ENCODE measurements at places on chromosomes 12 and 14.

DNA sequence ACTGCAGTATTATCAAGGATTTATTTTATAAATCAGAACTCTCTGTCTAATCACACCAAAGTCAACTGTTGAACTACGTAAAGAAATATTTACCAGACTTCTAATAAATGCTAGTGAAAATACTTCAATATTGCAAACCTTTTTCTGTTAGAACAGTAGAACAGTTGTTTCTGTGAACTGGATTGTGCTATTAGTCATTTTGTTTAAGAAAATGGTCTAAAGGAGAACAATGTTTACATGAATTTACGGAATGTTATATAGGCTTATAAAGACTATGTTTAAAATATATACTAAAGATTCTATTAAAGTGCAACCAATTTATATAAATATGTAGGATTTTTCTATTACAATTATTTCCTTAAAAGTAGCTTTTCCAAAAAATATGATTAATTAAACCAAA lies 471.4 kb downstream of the FSCB start:
- no peak for DNase-seq

DNA sequence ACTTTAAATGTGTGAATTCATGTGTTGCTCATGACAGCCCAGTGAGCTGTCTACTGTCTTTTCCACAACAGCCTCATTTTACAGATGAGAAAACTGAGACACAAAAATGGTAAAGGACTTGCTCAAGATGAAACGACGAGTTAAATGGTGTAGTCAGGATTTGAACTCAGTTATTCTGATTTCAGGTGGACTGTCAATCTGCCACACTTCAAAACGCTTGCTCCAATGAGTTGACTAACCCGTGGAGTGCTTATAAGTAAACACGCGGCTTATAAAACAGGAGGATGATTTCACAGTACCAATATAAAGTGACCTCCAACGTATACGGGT lies 652 bp upstream of the POLE2 start:
- no peak for DNase-seq

DNA sequence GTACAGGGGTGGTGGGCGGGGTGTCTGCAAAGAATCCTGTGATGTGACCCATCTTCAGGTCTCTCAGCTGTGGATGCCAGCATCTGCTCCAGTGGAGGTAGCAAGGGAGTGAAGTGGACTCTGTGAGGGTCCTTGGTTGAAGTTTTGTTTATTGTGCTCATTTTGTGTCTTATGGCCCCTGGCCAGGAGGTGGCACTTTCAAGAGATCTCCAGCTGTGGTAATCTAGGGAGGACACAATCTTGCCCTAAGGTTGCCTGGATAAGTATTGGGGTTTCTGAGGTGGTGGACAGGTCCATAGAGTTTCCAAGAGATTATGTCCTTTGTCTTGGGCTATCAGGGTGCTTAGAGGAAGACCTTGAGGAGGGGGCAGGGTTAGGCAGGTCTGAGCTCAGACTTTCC lies 260.7 kb downstream of the CCDC59 start:
- no peak for DNase-seq

DNA sequence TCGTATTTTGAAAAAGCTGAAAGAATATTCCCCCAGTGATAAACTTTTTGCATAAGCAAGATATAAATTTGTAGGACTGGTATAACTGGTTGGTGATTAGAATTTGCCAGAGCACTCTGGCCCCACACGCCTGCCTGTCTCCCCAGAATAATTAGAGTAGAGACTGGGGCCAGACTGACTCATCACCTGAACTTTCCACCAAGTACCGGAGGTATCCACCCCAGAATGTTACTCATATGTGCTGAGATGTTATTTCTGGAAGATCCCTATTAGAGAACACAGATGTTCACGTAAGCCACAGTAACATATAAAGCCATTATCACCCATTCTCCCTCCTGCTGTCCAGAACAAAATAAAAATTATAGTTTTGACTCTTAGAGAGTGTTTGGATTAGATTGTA lies 49.5 kb upstream of the PIWIL1 start:
- no peak for DNase-seq

DNA sequence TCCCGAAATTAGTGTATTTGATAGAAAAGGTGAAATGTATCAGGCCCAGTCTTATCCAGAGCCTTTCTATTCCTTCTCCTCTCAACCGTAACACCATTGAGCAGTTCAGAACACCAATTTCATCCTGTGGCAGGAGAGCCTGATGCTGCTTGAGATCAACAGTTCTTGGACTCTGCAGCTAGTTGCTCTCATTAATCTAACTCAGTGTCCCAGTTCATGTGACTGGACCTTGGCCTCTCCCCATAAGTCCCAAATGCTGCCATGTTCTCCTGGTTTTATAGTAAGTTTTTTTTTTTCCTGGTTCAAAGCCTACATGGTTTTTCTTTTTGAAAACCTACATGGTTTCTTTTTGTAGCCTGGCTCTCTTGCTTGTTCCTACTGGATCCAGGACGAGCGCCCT lies 293.9 kb downstream of the ITPR2 start:
- DNase-seq: no peak

DNA sequence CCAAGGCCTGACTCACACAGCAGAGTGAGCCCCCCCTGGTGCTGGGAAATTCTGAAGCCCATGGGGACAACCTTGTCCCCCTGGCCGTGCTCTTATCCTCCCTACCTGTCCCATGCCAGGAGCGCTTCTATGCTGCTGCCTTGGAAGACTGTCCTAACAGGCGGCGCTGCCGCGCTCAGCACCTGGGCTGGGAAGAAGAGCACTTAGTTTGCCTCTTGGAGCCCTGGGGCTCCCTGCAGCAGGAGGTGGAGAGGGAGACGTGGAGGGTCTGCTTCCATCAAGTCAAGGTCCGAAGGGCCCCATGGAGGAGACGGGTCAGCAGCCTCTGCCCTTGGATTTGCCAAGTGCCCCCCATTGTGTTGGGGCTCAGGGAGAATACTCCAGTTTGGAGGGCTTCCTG lies 300.5 kb downstream of the CACNA1C start:
- no peak for DNase-seq

DNA sequence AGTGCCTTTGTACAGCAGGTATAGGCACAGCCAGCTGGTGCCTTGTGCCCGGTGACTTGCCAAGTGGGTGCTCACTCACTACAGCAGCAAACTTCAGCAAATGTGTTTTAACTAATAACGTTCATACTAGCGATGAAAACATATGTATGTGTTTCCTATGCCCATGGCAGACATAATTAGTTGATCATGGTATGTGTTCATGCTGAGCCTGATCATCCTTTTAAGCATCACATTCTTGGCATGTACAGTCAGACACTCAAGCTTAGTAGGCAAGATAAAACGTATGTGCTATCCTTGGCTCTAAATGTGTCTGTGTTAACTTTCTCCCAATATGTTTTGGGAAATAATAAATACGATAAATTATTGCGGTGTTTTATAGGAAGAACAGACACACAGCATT lies 55.6 kb downstream of the RASSF8 start:
- DNase-seq: no peak

DNA sequence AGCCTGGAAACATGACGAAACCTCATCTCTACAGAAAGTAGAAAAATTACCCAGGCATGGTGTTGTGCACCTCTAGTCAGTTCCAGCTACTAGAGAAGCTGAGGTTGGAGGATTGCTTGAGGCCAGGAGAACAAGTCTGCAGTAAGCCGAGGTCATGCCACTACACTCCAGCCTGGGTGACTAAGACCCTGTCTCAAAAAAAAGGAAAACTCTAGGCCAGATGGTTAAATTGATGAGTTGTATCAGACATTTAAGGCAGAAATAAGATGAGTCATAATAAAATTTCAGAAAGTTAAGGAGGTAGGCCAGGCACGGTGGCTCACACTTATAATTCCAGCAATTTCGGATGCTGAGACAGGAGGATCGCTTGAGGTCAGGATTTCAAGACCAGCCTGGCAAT lies 10.7 kb downstream of the EIF2S1 start:
- no peak for DNase-seq

GRCh38 chr12:20476551-20476950 lies 108.2 kb downstream of the PDE3A start:
- no peak for DNase-seq

DNA sequence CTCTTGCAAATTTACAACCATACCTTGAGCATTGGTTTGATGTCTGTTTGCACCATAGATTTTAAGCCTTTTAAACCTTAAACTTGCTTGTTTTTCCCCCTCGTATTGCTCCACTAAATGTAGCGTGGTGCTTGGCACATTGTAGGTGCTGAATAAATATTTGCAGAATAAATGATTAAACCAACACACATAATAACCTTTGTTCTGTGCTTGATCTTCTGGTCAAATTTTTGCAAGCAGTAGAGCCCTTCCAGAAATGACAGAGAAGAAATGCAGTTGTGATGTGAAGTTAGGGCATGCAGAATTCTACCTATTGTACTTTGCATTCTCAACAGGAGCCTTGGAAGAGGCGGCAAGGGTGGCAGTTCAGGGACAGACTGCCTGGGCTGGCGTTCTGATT lies 394.4 kb upstream of the TBX3 start:
- no peak for DNase-seq

- DNase-seq: no peak
Measured at GRCh38 chr12:26633591-26634210, 199.3 kb downstream of the ITPR2 start.

GRCh38 chr12:94730847-94731246 lies 80.5 kb upstream of the TMCC3 start:
- DNase-seq: no peak

DNA sequence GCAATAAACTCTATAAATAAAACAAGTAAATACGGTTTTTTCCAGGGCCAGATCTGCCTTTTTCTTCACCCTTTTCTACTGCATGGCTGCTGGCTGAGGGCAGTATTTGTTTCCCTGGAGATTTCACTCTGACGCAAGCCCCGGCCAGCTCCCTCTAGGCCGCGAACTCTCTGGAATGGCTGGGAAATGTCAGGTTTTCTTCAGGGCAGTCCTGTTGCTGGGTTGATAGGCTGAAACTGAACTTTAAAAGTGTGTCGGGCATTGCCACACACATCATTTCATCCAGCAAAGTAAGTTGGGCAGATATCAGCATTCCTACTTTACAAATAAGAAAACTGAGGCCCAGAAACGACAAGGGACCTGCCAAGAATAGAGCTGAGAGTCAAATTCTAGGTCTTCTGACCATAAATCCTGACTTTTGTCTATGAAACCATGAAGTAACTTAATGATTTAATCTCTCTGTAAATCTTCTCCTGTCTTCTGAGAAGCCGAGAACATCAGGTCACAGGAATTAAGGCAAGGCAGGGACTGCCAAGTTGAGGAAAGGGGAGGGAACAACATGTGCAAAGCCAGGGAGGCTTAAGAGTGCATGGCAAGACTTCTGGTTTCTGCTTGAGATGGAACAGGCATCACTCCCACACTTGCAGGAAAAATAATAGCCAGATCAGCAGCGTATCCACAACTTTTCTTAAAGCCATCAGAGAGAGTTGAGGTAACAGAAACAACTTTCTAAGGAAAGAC lies 205.0 kb upstream of the CCDC196 start:
- no peak for DNase-seq

GRCh38 chr12:59196989-59197388 lies 276.7 kb upstream of the LRIG3 start:
- no peak for DNase-seq

- DNase-seq: no peak
Measured at GRCh38 chr12:82758749-82759330, 72.1 kb downstream of the TMTC2 start.

GRCh38 chr14:93543766-93544165 lies 113.0 kb downstream of the UNC79 start:
- no peak for DNase-seq

DNA sequence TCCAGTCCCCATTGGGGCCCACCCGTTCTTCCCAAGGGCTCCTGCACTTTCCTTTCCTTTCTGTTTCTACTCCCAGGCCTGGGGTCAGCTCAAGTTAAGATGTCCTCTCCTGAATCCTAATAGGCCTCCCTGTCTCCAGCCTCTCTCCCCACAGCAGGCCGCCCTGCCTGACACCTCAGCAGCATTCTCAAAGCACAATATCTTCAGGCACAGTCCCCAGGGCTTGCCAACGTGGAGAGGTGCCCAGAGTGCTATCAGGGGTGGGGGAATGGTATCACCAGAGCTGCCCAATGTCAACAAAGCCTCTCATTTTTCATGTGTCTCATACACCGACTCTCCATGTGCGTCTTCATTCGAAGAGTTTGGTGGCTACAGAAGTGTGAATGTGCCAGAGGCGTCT lies 123.0 kb downstream of the FOXN3 start:
- DNase-seq: no peak

GRCh38 chr12:31890295-31891285 lies 68.6 kb upstream of the RESF1 start:
- no peak for DNase-seq

DNA sequence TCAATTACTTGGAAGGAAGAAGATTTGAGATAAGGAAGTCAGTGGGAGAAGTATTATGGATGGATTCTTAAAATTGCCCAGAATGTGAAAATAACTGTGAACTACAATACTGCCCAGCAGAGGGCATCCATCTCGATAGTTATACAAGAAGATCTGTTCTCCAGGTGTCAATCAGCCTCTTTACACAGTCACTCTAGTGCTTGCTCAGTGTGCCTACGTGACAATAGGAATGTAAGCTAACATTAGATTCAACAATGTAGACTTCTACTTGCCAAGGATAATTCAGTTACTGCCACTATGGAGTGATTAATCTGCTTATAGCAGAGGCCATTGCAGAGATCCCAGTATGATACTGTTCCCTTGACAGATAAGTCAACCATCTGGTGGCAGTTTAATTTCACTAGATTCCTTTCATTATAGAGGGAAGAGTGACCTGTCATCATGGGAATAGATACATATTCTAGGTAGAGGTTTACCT lies 10.6 kb upstream of the MAP4K5 start:
- peak; percentile 20 for DNase-seq

- DNase-seq: no peak
Measured at GRCh38 chr12:2689393-2689792, 105.4 kb upstream of the FKBP4 start.

GRCh38 chr12:88633312-88633711 lies 53.0 kb upstream of the KITLG start:
- DNase-seq: no peak

- DNase-seq: no peak
Measured at GRCh38 chr14:105292826-105293711, 7.7 kb downstream of the BRF1 start.

DNA sequence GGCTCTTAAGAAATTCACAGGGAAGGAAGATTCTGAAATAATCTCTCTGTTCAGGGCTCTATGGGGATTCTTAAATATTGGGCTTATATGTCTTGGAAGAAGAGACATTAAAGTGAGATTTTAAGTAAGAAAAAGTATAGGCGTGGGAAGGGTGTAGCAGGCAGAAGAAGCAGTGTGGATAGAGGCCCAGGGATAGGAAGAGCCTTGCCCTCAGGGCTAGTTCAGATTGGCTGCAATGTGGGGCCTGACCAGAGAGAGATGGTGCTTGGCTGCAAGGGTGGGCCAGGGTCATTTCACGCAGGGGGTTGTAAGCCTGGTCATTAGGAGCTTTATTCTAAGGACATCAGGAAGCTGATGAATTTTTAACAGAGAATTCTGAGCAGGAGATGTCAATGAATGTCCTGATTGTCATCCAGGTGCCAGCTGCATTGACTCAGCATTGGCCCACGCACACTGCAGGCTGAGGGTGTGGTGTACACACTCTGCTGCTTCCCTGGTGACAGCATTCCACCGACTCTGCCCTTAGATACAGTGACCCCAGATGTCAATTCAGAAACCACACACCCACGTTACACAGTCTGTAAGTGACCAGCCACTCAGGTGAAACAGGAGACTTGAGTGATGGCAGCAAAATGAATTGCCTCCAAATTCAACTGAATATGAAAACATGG lies 582.5 kb downstream of the NRXN3 start:
- DNase-seq: no peak
